GM12878 (cell line): ENCODE measurements at places on chromosomes 1 and 21. TPM values are rescaled to one million over a fixed set of nuclear protein-coding genes. Genes with fewer than 3 reads are reported as not detected.

DNA sequence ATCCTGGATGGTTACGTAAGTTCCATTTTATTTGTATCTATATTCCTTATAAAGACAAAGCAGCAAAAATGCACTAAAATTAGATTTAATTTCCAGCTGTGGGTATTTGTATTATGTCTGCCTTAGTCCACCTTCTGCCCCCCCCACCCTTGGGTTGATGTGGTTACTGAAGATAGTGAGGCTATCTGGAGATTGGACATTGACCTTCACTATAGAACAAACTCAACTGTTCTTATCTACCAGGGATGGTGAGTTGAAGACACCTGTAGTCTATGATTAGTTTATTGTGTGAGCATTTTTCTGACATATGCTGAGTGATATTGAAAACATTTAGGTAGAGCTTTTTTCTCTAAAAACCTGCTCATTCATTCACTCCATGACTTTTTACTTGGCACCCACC lies 122.2 kb downstream of the NFIA start:
- H3K36me3 ChIP-seq: no peaks in the 10 kb centered on the region
- H3K4me3 ChIP-seq: no peak overlapping the region
- no peak overlapping the region for H3K27ac ChIP-seq
- no peaks in the 10 kb centered on the region for H3K27me3 ChIP-seq

DNA sequence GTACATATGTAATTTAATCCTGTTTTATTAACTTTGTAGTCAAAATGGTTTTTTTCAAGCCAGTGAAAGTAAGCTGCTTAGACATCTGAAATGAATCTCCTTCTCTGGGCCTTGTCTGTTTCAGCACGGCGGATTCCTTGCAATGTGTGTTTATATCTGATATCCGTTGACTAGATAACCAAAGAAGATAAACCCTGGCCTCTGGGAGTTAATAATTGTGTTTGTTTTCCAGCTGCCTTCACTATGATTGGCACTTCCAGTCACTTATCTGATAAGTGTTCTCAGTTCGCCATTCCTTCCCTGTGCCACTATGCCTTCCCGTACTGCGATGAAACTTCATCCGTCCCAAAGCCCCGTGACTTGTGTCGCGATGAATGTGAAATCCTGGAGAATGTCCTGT lies 63.5 kb upstream of the UBE2U start:
- H3K27ac ChIP-seq: no peak overlapping the region
- H3K36me3 ChIP-seq: no peaks in the 10 kb centered on the region
- H3K4me3 ChIP-seq: no peak overlapping the region
- no peaks in the 10 kb centered on the region for H3K4me1 ChIP-seq
- no peaks in the 10 kb centered on the region for H3K27me3 ChIP-seq
- no peak for DNase-seq

- no peak overlapping the region for H3K4me3 ChIP-seq
- H3K27me3 ChIP-seq: peaks cover 3% of the 10 kb centered on the region; the same call in 1 of the 2 replicates
- H3K4me1 ChIP-seq: no peaks in the 10 kb centered on the region
- DNase-seq: no peak
- no peak overlapping the region for H3K27ac ChIP-seq
- no peaks in the 10 kb centered on the region for H3K36me3 ChIP-seq
Observed at GRCh38 chr1:114043548-114043947, 64.3 kb downstream of the OLFML3 start.

DNA sequence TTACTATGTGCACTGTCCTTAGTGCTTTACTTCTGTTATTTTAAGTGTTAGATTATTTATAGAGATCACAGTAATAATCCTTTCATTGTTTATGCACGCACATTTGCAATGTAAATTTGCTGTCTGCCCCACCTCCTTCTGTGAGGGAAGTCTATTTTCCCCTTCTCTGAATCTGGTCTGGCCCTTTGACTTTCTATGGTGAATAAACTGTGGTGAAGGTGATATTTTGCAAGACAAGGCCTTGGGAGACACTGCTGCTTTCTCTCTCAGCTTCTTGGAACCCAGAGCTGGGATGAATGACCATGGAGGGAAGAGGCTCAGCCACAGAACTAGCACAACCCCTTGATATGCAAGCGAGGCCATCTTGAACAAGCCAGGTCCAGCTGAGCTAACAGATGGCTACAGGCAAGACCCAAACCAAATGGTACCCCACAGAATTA lies 156.3 kb downstream of the ST6GALNAC3 start:
- no peaks in the 10 kb centered on the region for H3K36me3 ChIP-seq
- H3K27me3 ChIP-seq: no peaks in the 10 kb centered on the region
- no peak overlapping the region for H3K4me3 ChIP-seq
- no peaks in the 10 kb centered on the region for H3K4me1 ChIP-seq
- DNase-seq: no peak

TNFSF18 gene
- total RNA-seq: not detected in 2 replicates

DNA sequence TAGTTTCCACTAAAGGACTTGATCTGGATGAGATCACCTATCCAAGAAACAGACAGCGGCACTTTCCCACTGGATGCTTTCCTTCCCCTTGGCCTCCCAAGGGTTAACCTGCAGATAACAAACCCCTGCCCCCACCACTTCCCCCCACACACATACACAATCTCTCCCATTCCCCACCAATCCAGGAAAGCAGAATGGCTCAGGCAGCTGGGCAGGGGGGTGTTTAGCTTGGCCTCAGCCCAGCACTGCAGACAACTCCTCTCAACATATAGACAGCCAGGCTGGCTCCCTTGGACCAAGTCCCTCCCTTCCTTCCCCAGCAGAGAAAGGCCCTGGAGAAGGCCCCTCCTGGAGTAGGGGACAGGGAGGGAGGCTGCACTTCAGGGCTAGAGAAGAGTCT lies 24.6 kb downstream of the PLEKHA6 start:
- no peak for DNase-seq
- H3K27ac ChIP-seq: no peak overlapping the region
- H3K4me1 ChIP-seq: no peaks in the 10 kb centered on the region
- H3K4me3 ChIP-seq: no peak overlapping the region

DNA sequence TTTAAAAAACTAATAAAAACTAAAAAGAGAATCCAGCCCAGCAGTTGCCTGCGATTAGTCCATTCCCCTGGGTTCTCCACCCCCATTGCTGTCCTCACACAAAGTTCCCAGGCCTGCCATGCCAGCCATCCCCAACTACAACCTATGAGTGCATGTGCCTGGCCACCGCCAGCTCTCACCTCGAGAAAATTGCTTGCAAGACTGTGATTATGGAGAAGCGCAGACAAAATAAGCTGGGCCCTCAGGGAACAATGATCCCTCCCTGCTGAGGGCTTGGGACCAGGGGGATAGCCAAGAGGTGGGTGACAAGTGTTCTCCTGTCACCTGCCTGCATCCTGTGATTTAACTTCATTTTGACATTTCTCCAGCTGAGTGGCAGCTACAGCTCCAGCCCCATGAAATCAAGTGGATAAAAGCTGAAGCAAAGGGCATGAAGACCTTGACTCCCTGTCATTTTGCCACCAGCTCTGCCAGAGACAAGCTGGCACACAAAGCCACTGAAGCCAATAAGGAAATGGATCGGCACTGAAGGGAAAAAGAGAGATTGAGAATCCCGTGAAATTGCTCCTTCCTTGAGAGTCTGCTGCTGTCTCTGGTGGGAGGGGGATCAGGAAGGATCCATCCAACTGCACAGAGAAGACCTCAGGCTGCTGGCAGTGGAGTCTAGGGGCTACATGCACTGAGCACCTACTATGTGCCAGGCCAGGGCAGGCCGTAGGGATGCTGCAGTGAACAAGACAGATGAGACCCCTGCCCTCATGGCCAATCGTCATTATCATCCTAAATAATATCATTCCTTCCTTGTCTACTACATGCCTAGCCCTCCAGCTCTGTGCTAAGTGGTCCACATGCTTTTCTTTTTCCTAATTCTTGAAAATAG lies 40.7 kb downstream of the MATN1 start:
- no peak overlapping the region for H3K4me3 ChIP-seq
- no peaks in the 10 kb centered on the region for H3K36me3 ChIP-seq
- no peak overlapping the region for H3K27ac ChIP-seq
- DNase-seq: no peak

CDC14A gene
- total RNA-seq: 6.8 and 7.8 TPM in 2 replicates

FCAMR gene
- total RNA-seq: not detected in 2 replicates

DNA sequence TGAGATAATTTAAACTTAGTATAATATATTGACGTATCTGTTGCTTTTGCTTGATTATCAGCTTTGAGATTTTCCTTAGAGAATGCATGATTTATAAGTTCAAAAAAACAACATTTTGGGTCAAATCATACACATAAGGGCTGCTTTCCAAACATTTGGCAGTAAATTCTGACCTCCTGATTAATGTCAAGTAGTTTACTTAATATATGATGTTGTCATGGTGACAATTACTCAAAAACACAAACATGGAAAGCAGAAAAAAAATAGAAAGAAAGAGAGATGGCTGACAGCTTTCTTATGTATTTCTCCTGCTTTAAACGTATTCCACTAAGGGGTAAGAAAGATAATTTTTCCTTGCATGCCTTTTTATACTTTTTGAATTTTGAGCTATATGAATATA lies 258.2 kb upstream of the C1orf105 start:
- no peaks in the 10 kb centered on the region for H3K4me1 ChIP-seq
- DNase-seq: no peak
- H3K4me3 ChIP-seq: no peak overlapping the region
- H3K27ac ChIP-seq: no peak overlapping the region
- H3K27me3 ChIP-seq: no peaks in the 10 kb centered on the region
- no peaks in the 10 kb centered on the region for H3K36me3 ChIP-seq

- no peaks in the 10 kb centered on the region for H3K36me3 ChIP-seq
- H3K4me3 ChIP-seq: no peak overlapping the region
- peaks cover 15% of the 10 kb centered on the region for H3K4me1 ChIP-seq
Observed at GRCh38 chr1:151277249-151277648, 4.8 kb upstream of the ZNF687 start.
